Right kidney (tissue), 9 donors: ENCODE measurements at places on chromosomes 5 and 9.

- no peak for DNase-seq
Measured at GRCh38 chr9:37053684-37054362, 19.8 kb upstream of the PAX5 start.

DNA sequence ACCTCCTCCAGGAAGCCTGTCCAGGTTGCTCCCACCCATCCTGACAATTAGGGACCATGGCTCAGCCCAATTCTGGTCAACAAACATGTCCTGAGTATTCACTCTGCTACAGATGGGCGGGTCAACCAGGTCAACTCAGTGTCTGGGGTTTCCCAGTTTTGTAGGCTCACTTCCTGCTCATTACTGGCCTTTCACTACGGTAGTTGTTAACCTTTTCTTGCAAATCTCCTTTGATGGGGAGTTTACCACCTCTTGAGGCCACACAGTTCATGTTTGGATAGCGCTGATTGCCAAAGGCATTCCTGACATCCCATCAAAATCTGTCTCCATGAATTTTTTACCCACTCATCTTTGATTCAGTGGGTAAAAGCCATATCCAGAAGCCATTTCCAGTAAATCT is 13.8 kb downstream of the TMEM8B start:
- no peak for DNase-seq

DNA sequence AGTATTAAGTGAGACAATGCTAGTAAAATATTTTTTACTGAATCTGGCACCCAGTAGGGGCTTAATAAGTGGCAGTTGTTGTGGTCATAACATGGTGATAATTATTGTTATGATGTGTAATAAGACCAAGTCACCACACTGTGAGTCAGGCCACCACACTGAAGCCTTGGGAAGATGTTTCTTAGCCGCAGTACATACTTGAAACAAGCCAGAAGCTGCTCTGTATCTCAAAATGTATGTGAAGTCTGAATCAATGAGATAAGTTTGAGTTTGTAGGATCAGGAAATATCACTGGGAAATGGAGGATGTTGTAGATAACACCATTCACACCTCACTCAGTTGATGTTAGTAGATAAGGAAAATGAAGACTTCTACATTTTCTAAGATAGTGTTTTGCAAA is 51.3 kb upstream of the PTPN3 start:
- DNase-seq: no peak

DNA sequence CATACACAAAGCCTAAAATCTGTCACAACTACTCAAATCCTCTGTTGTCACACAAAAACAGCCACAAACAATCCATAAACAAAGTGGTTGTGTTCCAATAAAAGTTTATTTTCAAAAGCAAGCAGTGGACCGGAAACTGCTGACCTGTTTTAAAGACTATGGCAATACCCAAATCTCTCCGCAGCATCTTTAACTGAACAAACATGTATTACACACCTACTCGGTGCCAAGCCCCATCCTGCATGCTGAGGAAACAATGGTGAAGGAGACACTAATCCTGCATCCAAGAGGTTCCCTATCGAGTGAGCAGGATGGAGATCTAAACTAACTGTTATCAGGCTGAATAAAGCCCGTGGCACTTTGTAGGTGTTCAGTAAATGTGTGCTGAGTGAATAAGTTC is 11.2 kb downstream of the CDK5RAP2 start:
- DNase-seq: no peak

GRCh38 chr9:83410701-83411100 is 127.5 kb downstream of the FRMD3 start:
- DNase-seq: no peak

DNA sequence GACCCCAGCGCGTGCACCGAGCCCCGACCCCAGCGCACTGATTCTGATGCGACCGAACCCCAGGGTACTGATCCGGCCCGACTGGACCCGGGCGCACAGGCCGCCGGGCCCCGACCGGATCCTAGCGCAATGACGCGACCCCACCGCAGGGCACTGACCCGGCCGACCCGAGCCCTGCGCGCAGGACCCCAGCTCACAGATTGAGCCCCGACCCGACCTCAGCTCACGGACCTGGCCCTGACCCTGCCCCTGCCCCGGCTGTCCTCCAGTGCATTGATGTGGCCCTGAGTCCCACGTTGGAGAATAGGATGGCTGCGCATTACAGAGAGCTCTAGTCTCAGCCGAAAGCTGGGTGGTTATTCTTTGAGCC is 438 bp downstream of the TRIP13 start:
- DNase-seq: no peak
